ENCODE measurements at places on chromosomes 6 and 20. TPM values are rescaled to one million over a fixed set of nuclear protein-coding genes. Genes with fewer than 3 reads are reported as not detected.

The HMGN3 gene
- total RNA-seq = 73.1 TPM

The SLC22A7 gene
- not detected for total RNA-seq

The ORC3 gene
- total RNA-seq = 21.4 TPM

The ABHD16B gene
- total RNA-seq = not detected

The TTI1 gene
- 18.3 TPM for total RNA-seq

The CST3 gene
- total RNA-seq = 506 TPM

The EPPIN gene
- total RNA-seq = not detected

The FUCA2 gene
- 31.8 TPM for total RNA-seq

The TMEM74B gene
- not detected for total RNA-seq

The OR12D3 gene
- not detected for total RNA-seq

The WFDC10B gene
- not detected for total RNA-seq

The BFSP1 gene
- total RNA-seq = 3.0 TPM

The OXT gene
- not detected for total RNA-seq

The PPP1R3G gene
- total RNA-seq = 0.28 TPM

The AFG1L gene
- total RNA-seq = 3.6 TPM

The FOXQ1 gene
- 7.7 TPM for total RNA-seq

The DLL1 gene
- total RNA-seq = 31.3 TPM

The TMC2 gene
- not detected for total RNA-seq

The LIN28B gene
- not detected for total RNA-seq

The AIF1 gene
- not detected for total RNA-seq
